ENCODE measurements at places on chromosomes 16 and 17.
A peak's percentile ranks its signal among the peaks of the same experiment; 100 is the strongest.

- no peak for DNase-seq
These were observed 14.1 kb upstream of the MAPK3 start for GRCh38 chr16:30136971-30137605.

- no peak for DNase-seq
These were observed 25.6 kb downstream of the NUP85 start for GRCh38 chr17:75231071-75231470.

GRCh38 chr16:3256866-3257465 is 533 bp upstream of the MEFV start:
- peak; percentile 59 for DNase-seq

DNA sequence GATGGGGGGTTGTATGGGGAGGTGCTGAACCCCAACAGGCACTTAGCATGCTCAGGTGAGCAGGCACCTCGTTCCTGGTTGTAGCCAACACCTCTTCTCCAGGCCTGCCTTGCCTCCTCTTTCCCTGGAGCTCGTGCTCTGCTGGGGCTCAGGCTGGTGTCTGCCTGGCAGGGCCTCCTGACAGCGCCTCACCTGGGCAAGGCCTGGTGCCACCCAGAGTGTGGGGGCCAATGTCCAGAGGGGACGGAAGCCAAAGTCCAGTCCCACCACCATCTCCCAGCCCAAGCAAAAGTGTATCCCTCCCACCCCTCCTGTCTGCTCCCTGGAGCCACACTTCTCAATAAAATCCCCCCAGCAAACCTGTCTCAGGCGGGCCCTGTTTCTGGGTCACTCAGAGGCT is 304.2 kb upstream of the TNRC6C start:
- DNase-seq, result no peak

- no peak for DNase-seq
These were observed 19.9 kb upstream of the HEATR6 start for GRCh38 chr17:60098578-60098977.

DNA sequence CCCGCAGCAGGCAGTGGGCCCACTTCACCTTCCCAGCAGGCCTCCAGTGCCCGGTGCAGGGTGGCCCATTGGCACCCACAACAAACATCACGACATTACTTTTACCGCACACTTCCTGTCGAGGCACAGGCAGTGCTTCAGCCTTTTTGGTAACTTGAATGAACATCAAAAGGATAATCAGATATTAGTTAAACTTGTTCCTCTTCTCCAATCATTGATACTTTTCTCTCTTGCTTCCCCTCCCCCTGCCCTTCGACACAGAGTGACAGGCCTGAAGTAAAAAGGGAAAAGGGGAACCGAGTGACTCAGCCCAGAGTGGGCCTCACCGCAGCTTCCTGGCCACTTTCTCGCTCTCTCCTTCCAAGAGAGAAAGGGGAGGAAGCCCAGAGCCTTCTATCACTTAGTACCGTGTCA is 507.0 kb downstream of the MAF start:
- no peak for DNase-seq

GRCh38 chr16:1102921-1103635 is 7.0 kb upstream of the C1QTNF8 start:
- DNase-seq, result no peak

DNA sequence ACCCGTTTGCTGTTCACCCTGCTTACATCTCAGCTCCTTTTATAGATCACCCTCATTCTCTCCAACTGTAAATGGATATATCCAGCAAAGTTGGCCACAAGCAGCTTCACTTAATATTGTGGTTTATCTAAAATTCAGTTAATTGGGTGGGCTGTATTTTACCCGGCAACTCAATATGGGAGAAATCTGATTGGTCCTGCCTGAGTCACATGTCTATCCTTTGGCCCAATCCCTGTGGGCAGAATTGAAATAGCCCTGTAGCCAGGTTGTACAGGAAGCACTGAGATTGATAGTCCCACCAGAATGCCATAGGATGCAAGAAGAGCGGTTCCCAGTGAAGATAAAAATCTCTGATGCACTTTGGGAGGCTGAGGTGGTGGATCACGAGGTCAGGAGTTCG is 73.2 kb downstream of the AIPL1 start:
- DNase-seq, result no peak

DNA sequence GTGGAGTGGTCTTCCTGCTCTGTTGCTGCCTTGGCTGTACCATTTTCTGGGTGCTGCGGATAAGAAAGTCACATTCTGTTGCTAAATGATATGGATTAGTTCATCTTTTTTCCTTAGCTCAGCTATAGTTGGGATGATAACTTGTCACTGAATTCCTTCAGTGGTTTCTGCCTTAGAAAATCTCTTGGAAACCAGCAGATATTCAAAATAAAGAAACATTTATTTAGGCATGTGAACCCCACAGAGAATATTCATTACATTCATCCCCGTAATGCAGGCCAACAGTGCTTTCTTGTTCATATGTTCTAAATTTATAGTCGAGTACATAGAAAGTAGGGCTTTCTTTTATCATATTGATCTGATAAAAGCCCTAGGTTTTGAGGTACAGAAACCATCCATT is 151.3 kb downstream of the CYB561 start:
- DNase-seq, result no peak

DNA sequence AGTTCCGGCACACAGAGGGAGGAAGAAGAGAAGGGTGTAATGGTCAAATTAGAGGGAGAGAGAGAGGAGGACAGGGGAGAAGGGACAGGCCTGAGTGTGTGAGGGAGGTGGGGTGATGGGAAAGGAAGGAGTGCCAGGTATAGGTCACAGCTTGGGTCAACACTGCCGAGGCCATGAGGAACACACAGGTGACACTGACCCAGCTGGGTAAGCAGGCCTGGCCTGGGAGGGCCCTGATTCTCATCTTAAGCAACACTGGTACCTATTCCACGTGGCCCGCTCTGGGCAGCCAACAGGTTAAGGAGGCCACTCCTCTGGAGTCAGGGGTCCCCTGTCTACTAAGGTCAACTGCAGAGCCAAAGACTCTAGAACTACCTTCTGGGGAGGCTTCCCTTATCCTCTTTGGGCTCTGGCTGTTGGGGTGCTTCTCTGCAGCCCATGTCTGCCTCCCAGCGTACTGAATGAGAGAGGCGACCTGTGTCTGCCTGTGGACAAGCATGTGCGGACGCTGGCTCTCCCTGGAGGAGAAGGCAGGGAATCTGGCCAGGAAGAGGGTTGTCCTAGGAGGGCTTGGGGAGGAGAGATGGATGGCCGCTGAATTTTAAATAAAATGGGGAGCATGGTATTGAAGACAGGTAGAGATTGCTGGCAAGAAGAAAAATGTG is 57.6 kb downstream of the RGS9 start:
- no peak for DNase-seq

DNA sequence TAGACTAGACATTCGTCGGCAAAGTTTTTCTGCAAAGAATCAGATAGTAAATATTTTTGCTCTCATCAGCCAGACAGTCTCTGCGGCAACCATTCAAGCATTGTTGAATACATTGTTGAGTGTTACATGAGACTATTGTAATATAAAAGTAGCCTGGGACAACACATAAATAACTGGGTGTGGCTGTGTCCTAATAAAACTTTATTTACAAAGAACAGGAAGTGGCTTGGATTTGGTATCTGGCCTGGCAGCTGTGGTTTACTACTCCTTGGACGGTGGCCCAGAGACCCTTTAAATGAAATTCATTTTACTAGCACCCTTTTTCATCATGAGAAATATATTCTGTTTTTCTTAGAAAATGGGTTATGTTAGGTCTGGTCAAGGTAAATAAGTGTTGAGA is 297.2 kb downstream of the WWOX start:
- DNase-seq, result no peak

DNA sequence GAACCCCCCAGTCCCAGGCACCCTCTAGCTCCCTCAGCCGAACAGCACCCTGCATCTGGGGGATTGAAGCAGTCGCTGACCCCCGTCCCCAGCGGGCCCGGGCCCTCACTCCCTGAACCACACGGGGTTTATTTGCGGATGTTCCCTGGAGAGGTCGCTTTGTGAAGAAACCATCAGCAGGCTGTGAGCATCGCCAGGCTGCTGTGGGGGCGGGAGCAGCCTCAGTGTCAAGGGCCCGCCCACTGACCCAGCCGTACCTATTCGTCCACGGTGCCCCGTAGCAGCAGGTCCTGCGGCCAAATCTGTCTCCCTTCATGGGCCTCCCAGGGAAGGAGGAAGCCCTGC is 6.4 kb upstream of the RAB40C start:
- DNase-seq, result no peak

- no peak for DNase-seq
These were observed 1.2 kb upstream of the CBLN1 start for GRCh38 chr16:49282690-49283375.

- DNase-seq, result no peak
These were observed 16.5 kb upstream of the TMEM92 start for GRCh38 chr17:50257676-50258224.

GRCh38 chr16:25264597-25264996 is 7.0 kb upstream of the ZKSCAN2 start:
- no peak for DNase-seq

GRCh38 chr16:64089697-64090096 is 1032.2 kb downstream of the CDH11 start:
- DNase-seq, result no peak

- DNase-seq, result no peak
These were observed 180.7 kb upstream of the ZFHX3 start for GRCh38 chr16:73228649-73229048.

DNA sequence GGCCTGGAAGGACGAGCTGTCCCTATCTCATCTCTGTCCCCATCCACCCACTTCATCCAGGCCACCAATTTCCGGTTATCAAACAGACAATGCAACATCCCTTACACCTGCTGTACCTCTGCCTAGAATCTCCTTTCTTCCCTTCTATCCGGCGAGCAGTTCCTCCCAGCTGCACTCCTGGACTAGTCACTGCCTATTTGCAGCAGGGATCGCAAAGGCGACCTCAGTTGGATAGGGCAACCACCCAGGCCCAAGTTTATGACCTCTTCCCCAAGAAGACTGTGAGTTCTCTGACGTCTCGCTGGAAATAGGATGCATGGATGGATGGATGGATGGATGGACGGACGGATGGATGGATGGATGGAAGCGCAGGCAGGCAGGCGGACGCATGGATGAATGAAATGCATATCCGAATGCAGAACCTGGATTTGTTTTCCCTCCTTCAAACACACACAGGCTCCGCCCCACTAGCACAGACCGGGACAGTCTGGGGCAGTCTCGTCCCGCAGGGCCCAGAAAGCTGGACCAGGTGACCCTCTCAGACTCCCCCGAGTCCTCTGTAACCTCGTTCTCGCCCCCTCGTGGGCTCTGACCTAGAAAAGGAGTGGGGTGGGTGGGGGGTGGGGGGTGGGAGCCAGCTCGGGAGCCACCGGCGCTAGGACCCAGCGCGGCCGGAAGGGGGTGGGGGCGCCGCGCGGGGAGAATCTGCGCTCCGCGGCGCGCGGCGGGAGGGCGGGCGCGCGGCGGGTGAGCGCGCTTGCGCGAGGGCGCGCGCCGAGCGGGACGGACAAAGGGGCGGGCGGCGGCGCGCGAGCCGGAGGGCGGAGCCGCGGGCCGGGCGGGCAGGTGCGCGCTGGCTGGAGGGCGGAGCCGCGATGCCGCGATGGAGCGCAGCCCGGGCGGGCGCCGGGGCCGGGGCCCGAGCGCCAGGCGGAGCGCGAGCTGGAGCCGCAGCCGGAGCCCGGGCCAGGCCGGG is at the start of gene SBK1:
Gene SBK1 (plus strand): TSS at position 875 of the 976 bp plus-strand sequence. CDS start 24,867 bp downstream, outside the sequence.
- peak; percentile 61 for DNase-seq

GRCh38 chr16:12440228-12440530 is 363.5 kb downstream of the CPPED1 start:
- DNase-seq, result no peak

- no peak for DNase-seq
These were observed 230.6 kb upstream of the HSBP1 start for GRCh38 chr16:83577078-83577745.

- DNase-seq, result no peak
These were observed 26.9 kb upstream of the ZNHIT3 start for GRCh38 chr17:36459601-36460000.

- no peak for DNase-seq
These were observed 6.8 kb downstream of the CCDC102A start for GRCh38 chr16:57529391-57530103.

- peak; percentile 65 for DNase-seq
These were observed 39.0 kb downstream of the SMURF2 start for GRCh38 chr17:64622931-64623654.

DNA sequence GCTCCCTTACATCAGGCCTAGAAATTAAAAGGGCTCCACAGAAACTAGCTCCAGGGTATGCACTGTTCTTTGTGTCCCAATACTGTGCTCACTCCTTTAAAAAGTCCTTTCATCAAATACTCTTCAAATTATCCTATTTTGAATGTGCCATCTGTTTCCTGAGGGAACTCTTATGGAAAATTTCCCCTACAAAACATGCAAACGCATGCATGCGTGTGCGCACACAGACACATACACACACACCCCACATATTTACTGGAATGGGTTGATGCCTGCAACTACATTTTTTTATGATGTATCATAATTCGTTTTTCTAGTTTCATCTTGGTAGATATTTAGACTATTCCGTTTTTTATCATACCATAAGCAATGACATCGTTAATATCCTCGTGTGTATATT is 351.2 kb upstream of the KIF2B start:
- DNase-seq, result no peak

GRCh38 chr17:54983260-54983659 is 14.7 kb downstream of the STXBP4 start:
- no peak for DNase-seq

DNA sequence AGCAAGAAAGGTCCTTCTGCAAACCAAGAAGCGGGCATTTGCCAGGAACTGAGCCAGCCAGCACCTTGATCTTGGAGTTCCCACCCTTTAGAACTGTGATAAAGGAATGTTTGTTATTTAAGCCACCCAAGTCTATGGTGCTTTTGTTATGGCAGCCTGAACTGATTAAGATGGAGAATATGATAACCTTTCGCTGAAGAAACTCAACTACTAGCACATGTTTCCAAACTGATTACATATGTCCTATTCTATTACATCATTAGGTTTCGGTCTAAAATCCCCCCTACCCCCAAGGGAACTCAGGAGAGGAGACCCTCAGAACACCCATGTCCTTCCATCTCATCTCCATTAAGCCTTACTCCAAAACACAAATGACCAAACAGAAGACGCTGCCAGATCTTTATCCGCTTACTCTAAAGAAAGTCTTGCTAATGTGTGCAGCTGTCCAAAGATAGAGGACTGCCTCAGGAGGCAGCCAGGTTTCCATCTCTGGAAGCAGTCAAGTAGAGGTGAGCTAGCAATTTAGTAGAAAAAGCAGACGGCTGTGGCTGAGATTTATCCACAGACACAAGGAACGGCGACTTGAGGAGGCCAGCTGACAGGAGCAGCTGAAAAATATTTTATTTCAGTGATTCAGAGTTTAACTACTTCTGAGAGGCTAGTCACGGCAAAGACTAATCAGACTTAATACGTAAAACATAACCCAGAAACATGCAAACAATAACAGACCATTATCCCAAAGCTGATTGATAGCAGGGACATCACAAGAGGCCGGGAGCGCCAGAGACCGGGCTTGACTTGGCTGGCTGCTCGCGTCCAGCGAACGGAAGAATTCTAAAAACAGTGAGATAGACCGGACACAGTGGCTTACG is 611.4 kb upstream of the CDH5 start:
- no peak for DNase-seq

DNA sequence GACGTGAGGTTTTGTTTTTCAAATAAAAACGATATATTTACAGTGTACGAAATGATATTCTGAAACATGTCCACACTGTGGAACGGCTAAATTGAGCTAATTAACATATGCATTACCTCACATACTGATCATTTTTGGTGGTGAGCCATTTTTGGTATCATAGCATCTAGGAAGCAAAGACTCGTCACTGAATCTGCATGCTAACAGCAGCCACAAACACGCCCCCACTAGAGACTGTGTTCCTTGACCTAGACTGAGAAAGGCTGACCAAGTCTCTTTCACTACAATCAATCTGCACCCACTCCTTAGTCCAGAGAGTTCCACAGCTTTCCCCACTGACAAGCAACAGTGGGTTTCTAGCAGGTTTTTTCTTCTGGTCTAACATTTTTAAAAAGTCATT is 29.5 kb downstream of the NPLOC4 start:
- no peak for DNase-seq
